ENCODE measurements at places on chromosomes 13 and 19.

DNA sequence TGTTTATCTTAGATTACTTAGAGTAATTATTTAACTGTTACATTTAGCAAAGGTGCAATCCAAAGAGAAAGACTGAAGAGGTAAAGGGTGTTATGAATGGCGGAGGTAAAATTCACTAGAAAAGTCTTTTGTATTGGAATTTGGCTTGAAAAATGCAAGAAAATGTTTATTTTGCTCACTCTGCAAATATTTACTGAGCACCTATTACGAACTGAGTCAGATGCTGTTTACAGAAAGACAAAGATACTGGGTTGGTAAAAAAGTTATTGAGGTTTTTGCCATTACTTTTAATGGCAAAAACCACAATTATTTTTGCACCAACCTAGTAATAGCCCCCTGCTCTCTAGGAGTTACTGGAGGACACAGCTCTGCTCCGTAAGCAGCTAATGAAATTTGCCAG lies 135.2 kb downstream of the RBM26 start:
- DNase-seq = no peak

- no peak for DNase-seq
Measured at GRCh38 chr13:109148243-109148642, 518.8 kb downstream of the MYO16 start.

DNA sequence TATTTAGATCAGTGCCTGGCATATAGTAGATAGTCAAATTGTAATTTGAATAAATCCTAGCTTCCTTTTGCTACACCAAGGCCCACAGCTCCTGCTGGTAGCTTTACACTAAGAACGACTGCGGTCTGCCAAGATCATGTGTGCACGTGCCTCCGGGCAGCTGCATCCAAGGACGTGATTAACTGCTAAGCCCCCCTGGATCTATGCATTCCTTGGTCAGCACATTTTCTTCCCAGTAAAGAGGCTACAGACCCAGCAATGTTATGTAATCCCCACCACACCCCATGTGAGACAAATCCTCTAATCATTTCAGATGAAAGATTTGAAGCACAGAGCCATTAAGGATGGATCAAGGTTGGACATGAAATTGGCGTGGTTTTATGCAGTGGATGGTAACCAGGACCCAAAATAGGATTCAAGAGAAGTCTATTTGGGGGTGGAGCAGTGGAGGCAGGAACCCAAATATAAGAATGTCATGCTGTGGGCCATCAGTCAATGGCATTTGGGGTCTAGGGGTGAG lies 65.2 kb upstream of the PEG3 start:
- DNase-seq = no peak

GRCh38 chr13:105627270-105627669 lies 908.2 kb downstream of the EFNB2 start:
- DNase-seq = no peak

- no peak for DNase-seq
Measured at GRCh38 chr13:48942131-48942530, 33.6 kb upstream of the FNDC3A start.

GRCh38 chr19:42202290-42202880 lies 15.1 kb downstream of the DEDD2 start:
- DNase-seq = no peak

- no peak for DNase-seq
Measured at GRCh38 chr19:33670398-33670797, 48.6 kb downstream of the CHST8 start.

DNA sequence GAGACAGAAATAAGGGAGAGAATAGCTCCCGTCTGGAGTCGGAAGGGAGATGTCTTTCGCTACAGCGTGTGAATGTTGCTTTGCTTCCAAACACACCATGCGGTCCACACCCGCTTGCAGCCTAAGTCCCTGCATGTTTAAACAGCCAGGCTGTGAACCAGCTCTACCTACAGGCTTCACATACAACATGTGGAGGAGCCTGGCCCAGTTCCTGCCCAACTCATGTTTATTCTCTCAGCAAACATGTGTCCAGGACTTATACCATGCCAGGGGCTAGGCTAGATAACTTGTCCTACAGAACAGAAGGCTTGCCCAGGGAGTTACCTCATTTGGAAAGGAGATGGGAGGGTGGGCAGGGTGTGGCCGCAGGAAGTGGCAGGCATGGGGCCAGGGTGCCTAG lies 181.5 kb downstream of the FOXO1 start:
- no peak for DNase-seq

DNA sequence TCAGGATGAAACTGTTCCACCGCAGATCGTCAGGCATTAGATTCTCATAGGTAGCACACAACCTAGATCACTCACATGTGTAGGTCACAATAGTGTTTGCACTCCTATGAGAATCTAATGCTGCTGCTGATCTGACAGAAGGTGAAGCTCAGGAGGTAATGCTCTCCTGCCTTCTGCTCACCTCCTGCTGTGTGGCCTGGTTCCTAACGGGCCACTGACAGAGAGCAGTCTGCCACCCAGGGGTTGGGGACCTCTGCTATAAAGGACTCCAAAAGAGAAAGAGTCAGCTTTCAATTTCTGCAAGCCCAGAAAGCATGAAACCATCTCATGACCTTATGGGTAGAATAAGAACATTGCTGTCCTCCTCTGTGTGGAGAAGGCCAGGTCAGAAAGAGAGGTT lies 43.5 kb upstream of the PCCA start:
- peak; percentile 1 for DNase-seq

DNA sequence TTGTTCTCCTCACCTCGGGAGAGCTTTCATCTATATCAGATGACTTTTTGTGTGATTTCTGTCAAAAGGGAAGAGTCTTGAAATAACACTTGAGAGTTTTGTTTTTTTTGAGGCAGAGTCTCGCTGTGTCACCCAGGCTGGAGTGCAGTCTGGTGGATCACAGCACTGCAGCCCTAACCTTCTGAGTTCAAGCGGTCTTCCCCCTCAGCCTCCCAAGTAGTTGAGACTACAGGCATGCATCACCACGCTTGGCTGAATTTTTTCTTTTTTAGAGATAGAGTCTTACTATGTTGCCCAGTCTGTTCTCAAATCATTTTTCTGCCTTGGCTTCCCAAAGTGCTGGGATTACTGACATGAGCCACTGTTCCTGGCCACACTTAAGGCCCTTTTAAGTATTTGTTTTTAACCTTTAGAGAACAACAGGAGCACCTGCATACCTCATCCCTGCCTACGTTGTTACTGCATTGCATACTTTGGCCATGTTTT lies 11.4 kb downstream of the NDFIP2 start:
- no peak for DNase-seq

DNA sequence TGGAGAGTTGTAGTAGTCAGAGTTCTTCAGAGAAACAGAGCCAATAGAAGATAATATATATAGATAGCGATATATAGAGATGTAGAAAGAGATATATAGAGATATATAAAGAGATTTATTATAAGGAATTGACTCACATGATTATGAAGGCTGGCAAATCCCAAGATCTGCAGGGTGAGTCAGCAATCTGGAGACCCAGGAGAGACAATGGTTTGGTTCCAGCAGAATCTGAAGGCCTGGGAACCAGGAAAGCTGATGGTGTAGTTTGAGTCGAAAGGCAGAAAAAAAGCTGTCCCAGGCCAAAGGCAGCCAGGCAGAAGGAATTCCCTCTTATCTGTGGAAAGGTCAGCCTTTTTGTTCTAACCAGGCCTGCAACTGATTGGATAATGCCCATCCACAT lies 194.1 kb downstream of the NUFIP1 start:
- DNase-seq = no peak

DNA sequence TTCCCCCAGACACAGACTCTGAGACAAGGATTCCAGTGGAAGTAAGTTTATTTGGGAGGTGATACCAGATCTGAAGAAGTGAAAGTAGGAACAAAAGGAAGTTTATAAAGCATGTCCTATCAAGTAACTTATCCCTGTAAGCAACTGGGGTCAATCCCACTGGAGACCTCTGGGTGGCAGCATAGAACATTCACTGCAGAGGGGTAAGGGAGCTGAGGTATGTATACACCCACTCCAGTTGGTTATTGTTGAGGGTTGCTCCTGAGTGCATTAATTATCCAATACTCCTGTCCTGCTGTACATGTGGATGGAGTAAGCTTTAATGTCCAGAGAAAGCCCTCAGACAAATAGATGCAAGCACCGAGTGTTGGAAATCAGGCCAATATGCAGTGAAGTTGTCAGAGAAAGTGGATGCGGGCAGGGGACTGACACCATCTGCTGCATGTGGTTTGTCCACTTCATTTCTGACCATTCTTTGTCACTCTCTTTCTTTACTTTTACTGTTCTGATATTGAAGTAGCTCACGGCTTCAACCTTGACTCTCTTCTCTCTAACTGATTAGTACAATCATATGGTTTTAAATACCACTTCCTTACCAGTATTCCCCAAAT lies 46.7 kb downstream of the NOTCH3 start:
- DNase-seq = peak; percentile 79

- DNase-seq = no peak
Measured at GRCh38 chr19:4566402-4567051, 7.0 kb upstream of the SEMA6B start.

- DNase-seq = no peak
Measured at GRCh38 chr19:54502518-54503048, at the start of gene LAIR2. Gene LAIR2 (plus strand): TSS chr19:54502831. CDS start chr19:54502919, 88 bp downstream.

DNA sequence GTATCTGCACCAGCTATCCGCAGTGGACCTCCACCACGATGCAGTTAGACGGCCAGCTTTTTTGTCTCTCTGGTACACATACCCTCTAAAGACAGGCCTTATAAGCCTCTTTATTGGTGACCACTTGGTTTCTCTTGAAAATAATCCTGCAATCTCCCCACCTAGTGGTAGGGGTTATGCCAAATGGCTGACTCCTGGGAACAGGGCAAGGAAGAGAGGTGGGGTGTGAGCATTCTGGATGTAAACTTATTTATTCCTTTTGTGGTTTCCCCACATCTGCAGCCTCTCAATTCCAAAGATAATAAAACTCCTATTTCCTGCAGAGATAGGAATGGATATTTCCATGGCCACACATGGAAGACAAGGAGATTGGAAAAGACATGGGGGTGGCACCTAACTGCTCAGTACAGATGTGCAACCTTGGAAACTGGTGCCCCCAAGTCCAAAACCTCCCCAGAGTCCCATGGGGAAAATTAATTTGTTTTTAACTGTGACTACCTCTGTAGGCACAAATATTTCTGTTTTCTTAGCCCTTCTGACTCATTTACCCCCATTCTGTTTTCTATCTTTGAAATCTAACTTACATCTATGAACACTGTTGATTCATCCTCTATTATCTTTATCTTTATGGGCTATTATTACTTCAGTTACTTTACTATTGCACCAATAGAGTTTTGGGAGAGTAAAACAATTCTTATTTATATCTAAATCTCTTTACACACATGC lies 112.7 kb upstream of the TSHZ3 start:
- no peak for DNase-seq

GRCh38 chr19:38904581-38905539 lies 5.1 kb downstream of the NFKBIB start:
- no peak for DNase-seq

DNA sequence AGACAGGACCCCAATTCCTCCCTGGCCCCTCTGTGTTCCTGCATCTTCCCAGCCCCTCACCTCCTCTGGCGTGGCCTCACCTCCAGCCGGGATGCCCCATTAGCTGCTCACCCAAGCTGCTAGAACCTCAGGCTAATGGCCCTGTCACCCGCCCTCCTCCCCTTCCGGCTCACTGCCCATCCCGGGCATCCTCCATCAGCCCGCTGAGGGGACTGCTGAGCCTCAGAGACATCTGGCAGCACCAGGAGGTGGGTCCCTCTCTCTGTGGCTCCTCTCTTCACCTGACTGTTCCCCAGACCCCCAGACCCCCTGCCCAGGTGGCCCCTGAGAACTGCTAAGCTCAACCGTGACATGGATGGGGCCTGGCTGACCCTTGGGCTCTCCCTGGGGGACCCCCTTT lies 2.9 kb downstream of the FFAR1 start:
- no peak for DNase-seq

- no peak for DNase-seq
Measured at GRCh38 chr13:30027569-30028455, 177.4 kb upstream of the UBL3 start.

- no peak for DNase-seq
Measured at GRCh38 chr13:42176294-42176693, 95.7 kb upstream of the AKAP11 start.

- peak; percentile 46 for DNase-seq
Measured at GRCh38 chr19:11435833-11436313, 438 bp downstream of the PRKCSH start.

DNA sequence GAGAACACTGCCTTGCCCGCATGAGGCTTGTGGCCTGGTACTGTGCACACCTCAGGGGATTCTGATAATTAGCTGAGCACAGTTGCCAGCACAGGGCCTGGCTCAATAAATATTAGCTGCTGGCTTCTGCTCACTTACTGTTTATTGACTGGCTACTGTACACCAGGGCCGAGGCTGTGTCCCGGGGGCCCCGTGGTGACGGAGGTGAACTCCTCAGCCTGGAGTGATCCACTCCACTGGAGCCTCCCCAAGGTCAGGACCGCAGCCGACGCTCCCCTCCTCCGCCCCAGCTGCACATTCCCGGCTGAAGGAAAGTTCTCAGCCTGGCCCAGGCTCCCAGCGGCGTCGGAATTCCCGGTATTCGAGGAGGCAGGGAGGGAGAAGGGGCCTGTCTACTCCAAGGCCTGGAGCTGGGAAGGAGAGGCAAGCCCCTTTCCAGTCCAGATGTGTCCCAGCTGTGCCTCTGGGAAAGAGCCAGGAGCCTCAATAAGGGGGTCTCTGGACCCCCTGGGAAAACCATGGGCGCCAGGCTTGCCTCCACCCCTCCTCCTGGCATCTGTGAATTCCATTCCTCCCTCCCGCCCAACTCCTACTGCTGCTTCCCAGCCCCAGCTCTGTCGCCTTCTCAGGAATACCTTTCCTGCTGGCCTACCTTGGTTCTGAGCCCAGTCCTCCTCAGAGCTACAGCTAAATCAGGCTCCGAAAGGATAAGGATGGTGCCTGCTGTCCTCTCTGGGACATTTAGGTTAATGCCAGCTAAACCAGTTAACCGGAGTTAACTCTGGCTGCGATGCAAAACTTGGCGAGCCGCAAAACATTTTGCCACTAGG lies 7.3 kb downstream of the RPS16 start:
- DNase-seq = no peak

- no peak for DNase-seq
Measured at GRCh38 chr13:39196965-39197646, 158.8 kb downstream of the NHLRC3 start.

- DNase-seq = no peak
Measured at GRCh38 chr13:113091891-113092775, 13.5 kb upstream of the F7 start.

GRCh38 chr19:34321735-34322134 lies 43.3 kb upstream of the GPI start:
- no peak for DNase-seq

DNA sequence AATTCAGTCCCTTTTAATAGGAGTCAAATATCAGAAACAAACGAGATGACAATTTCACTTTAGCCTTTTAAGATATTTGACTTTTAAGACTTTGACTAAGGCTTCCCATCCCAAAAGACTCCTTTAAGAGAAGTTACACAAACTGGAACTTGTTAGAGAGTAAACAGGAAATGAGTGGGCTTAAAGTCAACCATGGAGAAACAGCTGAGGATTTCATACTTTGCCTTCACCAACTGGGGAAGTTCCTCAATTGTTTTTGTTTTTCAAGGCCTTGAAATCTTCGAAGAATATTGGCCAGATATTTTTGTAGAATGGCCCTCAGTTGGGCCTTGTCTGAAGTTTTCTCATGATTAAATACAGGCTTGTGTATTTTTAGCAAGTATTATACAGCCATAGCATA lies 227.3 kb downstream of the POU4F1 start:
- DNase-seq = peak; percentile 11

- DNase-seq = no peak
Measured at GRCh38 chr13:100561599-100562204, 26.9 kb downstream of the GGACT start.

- no peak for DNase-seq
Measured at GRCh38 chr13:109998684-109999533, 212.5 kb upstream of the IRS2 start.

GRCh38 chr19:39996218-39996810 lies 546 bp upstream of the ZNF546 start:
- DNase-seq = peak; percentile 72
